ENCODE measurements at places on chromosomes 12 and 14. TPM values are rescaled to one million over a fixed set of nuclear protein-coding genes. Genes with fewer than 3 reads are reported as not detected.

GRCh38 chr14:76917158-76917596, 91.0 kb downstream of the LRRC74A start:
- DNase-seq = no peak
- H3K36me3 ChIP-seq = no peaks in the 10 kb centered on the region
- peaks cover 40% of the 10 kb centered on the region for H3K4me1 ChIP-seq
- H3K4me3 ChIP-seq = no peak overlapping the region
- H3K27me3 ChIP-seq = no peaks in the 10 kb centered on the region

- H3K36me3 ChIP-seq = no peaks in the 10 kb centered on the region
- no peak for DNase-seq
- peaks cover 7% of the 10 kb centered on the region for H3K4me1 ChIP-seq
- no peak overlapping the region for H3K4me3 ChIP-seq
- no peak overlapping the region for H3K27ac ChIP-seq
- H3K27me3 ChIP-seq = no peaks in the 10 kb centered on the region
These were observed 42.0 kb upstream of the NT5DC3 start for GRCh38 chr12:103882861-103883596.

DNA sequence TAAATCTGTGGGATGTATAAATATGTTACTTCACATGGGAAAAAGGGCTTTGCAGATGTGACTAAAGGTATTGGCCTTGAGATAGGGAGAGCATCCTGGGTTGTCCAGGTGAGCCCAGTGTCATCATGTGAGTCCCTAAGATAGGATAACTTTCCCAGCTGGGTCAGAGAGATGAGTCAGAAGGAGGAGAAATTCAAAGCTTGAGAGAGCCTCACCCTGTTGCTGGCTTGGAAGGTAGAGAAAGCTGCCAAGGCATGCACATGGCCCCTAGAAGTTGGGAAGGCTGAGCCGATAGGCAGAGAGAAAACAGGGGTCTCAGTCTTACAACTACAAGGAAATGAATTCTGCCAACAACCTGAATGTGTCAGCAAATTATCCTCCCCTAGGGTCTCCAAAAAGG, 213.0 kb downstream of the ADGRD1 start:
- H3K4me1 ChIP-seq = no peaks in the 10 kb centered on the region
- no peak for DNase-seq
- no peaks in the 10 kb centered on the region for H3K36me3 ChIP-seq
- no peaks in the 10 kb centered on the region for H3K27me3 ChIP-seq
- no peak overlapping the region for H3K4me3 ChIP-seq

- no peaks in the 10 kb centered on the region for H3K27me3 ChIP-seq
- no peak overlapping the region for H3K4me3 ChIP-seq
- no peaks in the 10 kb centered on the region for H3K4me1 ChIP-seq
- no peak overlapping the region for H3K27ac ChIP-seq
- no peaks in the 10 kb centered on the region for H3K36me3 ChIP-seq
- no peak for DNase-seq
These were observed 47.2 kb downstream of the ATL1 start for GRCh38 chr14:50607181-50607580.

- H3K36me3 ChIP-seq = no peaks in the 10 kb centered on the region
- no peak overlapping the region for H3K4me3 ChIP-seq
- no peak for DNase-seq
- no peak overlapping the region for H3K27ac ChIP-seq
- no peaks in the 10 kb centered on the region for H3K27me3 ChIP-seq
- no peaks in the 10 kb centered on the region for H3K4me1 ChIP-seq
These were observed 557.0 kb downstream of the FLRT2 start for GRCh38 chr14:86086962-86087361.

DNA sequence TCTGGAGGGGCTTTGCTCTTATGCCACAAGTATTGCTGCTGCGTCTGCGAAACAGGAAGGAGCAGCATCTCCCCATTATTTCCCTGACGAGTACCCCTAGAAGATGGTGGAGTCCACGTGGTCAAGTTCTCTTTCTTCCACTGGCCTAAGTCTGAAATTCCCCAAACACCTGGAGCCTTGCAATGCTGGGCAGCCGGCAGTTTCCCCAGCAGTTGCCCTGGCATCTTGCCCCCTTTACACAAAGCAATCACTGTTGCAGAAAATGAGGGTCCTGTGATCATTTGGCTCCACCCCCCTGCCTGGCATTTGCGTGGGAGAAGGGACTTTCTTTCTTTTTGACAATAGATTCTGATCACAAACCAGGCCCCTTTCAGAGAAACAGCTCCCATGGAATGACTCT, 56.9 kb downstream of the FOS start:
- H3K4me1 ChIP-seq = peaks cover 22% of the 10 kb centered on the region
- no peak overlapping the region for H3K27ac ChIP-seq
- H3K4me3 ChIP-seq = no peak overlapping the region
- no peaks in the 10 kb centered on the region for H3K36me3 ChIP-seq
- H3K27me3 ChIP-seq = no peaks in the 10 kb centered on the region
- DNase-seq = no peak

- H3K27me3 ChIP-seq = no peaks in the 10 kb centered on the region
- no peak overlapping the region for H3K4me3 ChIP-seq
- H3K36me3 ChIP-seq = no peaks in the 10 kb centered on the region
- DNase-seq = peak; percentile 71
- peaks cover 15% of the 10 kb centered on the region for H3K4me1 ChIP-seq
These were observed 521 bp downstream of the CDK2AP1 start for GRCh38 chr12:123271001-123271668.

DNA sequence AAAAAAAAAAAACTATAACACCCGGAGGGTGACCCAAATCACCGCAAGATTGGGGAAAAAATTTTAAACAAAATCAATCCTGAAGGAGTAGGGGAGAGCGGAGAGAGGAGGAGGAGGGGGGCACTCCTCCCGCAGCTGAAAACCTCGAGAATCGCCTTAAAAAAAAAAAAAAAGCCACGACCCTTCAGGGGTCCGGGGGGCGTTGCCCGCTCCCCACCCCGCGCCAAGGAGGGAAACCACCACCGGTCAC, 254 bp downstream of the GTF2A1 start:
- H3K36me3 ChIP-seq = peaks cover 8% of the 10 kb centered on the region
- H3K27ac ChIP-seq = peak overlapping the region; percentile 89
- no peak for DNase-seq
- no peaks in the 10 kb centered on the region for H3K27me3 ChIP-seq
- H3K4me3 ChIP-seq = peak overlapping the region; percentile 81

GRCh38 chr12:109018296-109018695, 2.6 kb downstream of the SVOP start:
- DNase-seq = no peak
- H3K4me1 ChIP-seq = peaks cover 5% of the 10 kb centered on the region
- no peak overlapping the region for H3K27ac ChIP-seq
- peaks cover 10% of the 10 kb centered on the region for H3K27me3 ChIP-seq
- no peaks in the 10 kb centered on the region for H3K36me3 ChIP-seq

- no peaks in the 10 kb centered on the region for H3K27me3 ChIP-seq
- no peak for DNase-seq
- no peaks in the 10 kb centered on the region for H3K36me3 ChIP-seq
- peak overlapping the region; percentile 92 for H3K27ac ChIP-seq
- no peak overlapping the region for H3K4me3 ChIP-seq
These were observed 1.6 kb upstream of the TNFRSF1A start for GRCh38 chr12:6343518-6343917.

DNA sequence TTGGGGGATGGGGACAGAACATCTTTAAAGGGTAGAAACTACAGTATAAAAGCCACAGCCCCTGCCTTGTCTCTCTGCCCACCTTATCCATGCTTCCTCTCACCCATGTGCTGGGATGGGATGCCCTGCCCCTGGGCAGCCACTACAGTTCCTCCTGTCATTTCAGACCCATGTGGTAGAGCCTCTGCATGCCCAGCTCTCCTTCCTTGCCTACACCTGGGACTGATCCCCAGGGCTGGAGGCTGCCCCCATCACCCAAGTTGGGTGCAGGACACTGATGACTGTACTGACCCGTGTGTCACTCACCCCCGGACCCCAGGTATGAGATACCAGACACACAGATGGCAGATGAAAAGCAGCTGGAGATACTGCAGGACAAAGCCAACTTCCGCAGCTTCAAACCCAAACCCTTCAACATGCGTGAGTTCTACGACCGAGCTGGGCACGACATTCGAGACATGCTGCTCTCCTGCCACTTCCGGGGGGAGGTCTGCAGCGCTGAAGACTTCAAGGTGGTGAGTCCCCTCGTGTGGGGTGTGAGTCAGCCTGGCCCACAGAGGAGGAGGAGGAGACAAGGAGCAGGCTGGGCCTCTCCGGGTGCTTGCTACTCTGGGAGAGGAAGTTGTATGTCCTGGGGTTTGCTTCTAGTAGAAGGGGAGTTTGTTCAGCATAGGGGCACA, 2.2 kb downstream of the ASIC1 start:
- H3K4me1 ChIP-seq = peaks cover 24% of the 10 kb centered on the region
- H3K4me3 ChIP-seq = no peak overlapping the region
- H3K27me3 ChIP-seq = peaks cover 15% of the 10 kb centered on the region
- no peaks in the 10 kb centered on the region for H3K36me3 ChIP-seq
- DNase-seq = no peak

GRCh38 chr14:53516261-53516774, 363.2 kb upstream of the DDHD1 start:
- H3K27me3 ChIP-seq = no peaks in the 10 kb centered on the region
- no peak overlapping the region for H3K27ac ChIP-seq
- H3K4me1 ChIP-seq = no peaks in the 10 kb centered on the region
- no peaks in the 10 kb centered on the region for H3K36me3 ChIP-seq

DNA sequence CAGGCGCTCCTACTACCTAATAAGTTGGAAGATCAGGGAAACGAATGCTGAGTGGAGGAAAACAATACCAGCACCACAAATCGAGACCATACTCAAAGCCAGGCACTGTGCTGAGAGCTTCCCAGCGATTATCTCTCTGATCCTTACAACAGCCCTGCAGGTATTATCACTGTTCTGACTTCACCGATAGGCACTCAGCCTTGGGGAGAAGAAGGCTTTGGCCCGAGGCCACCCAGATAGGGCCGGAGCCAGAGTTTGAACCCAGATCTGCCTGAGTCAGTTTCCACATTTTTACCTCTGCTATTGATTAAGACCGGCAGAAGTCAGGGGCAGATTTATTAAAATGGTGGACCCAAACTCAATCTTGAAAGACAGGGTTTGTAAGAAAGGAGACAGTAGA, 4.9 kb downstream of the SVOP start:
- H3K27ac ChIP-seq = no peak overlapping the region
- peaks cover 4% of the 10 kb centered on the region for H3K27me3 ChIP-seq
- H3K36me3 ChIP-seq = no peaks in the 10 kb centered on the region
- DNase-seq = no peak
- H3K4me1 ChIP-seq = peaks cover 3% of the 10 kb centered on the region

GRCh38 chr12:5478081-5478706, 46.3 kb downstream of the NTF3 start:
- no peaks in the 10 kb centered on the region for H3K36me3 ChIP-seq
- H3K27ac ChIP-seq = no peak overlapping the region
- H3K4me3 ChIP-seq = no peak overlapping the region
- H3K27me3 ChIP-seq = no peaks in the 10 kb centered on the region
- no peaks in the 10 kb centered on the region for H3K4me1 ChIP-seq
- DNase-seq = no peak

DNA sequence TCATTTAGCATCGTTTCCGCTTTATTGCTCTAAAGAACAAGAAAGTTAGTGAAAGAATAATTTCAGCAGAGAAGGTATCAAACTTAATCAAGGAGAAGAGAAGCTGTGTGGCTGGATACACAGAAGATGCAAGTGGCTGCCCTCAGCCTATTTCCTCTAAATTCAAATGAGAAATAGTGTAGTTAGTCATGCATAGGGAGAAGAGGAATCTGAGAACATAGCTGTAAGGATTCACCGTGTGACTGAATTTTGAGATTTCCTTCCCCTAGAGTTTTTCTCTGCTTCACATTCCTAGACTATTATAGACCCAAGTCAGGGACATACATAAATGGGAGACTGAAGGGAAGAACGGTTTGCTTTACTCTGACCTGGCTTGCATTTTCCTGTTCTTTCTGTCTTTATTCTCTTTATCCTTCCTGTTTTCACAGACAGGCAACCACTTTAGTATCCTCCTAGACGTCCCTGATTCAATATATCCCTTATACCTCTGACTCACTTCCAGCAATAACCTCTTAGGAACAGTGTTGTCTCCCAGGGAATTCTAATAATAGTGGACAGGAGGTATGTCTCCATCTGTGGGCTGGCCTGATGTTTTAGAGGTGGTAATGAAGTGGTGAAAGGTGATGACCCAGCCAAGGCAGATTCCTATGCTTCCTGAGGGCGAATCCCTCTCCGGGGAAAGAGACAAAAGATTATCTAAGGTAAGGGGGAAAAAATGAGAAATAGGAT, 7.0 kb downstream of the RNASE10 start:
- H3K4me1 ChIP-seq = no peaks in the 10 kb centered on the region
- no peaks in the 10 kb centered on the region for H3K36me3 ChIP-seq
- H3K27ac ChIP-seq = no peak overlapping the region
- no peaks in the 10 kb centered on the region for H3K27me3 ChIP-seq
- H3K4me3 ChIP-seq = no peak overlapping the region
- DNase-seq = no peak

DNA sequence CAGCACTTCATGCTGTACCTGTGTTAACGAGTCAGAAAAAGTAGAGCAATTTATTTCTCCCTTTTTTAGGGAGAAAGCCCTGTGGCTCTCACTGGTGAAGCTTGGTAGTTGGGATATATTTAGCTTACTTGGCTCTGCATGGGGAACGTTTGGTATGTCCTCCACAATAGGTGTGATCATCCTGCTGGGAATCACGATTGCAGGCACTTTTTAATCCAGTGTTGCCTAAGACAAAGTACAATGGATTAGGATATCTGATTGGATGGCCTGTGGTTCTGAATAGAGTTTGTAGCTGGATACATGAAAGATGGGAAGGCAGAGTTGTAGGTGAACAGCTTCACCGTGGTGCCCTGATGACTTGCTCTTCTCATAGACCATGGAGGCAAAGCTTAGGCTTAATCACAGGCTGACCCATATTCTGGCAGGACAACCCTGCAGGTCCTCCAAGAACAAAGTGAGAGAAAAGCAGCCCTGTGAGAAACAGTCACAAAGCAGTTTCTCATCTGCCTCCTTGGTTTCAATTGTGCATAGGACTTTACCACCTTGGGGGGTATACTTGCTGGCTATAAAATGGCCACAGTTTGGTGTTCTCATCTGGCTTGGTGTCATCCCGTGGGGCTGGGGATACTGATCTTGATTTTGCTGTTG, 7.5 kb downstream of the RESF1 start:
- H3K27ac ChIP-seq = peak overlapping the region; percentile 35
- H3K4me3 ChIP-seq = peak overlapping the region; percentile 39
- peaks cover 94% of the 10 kb centered on the region for H3K4me1 ChIP-seq
- no peak for DNase-seq

- H3K4me1 ChIP-seq = no peaks in the 10 kb centered on the region
- DNase-seq = no peak
- no peak overlapping the region for H3K27ac ChIP-seq
- H3K4me3 ChIP-seq = no peak overlapping the region
These were observed 158.2 kb downstream of the SLC38A4 start for GRCh38 chr12:46667551-46667950.

Gene IL31
- total RNA-seq = not detected

Gene SYNDIG1L
- total RNA-seq = not detected

Gene KCNH5
- not detected for total RNA-seq

Gene ASIC1
- 0.26 TPM for total RNA-seq

Gene KRT81
- total RNA-seq = not detected

Gene CCDC196
- total RNA-seq = not detected

Gene TBX5
- not detected for total RNA-seq

Gene CABP1
- total RNA-seq = not detected

Gene MGST1
- total RNA-seq = 1.2 TPM
